ENCODE measurements at places on chromosomes 7 and 10.

DNA sequence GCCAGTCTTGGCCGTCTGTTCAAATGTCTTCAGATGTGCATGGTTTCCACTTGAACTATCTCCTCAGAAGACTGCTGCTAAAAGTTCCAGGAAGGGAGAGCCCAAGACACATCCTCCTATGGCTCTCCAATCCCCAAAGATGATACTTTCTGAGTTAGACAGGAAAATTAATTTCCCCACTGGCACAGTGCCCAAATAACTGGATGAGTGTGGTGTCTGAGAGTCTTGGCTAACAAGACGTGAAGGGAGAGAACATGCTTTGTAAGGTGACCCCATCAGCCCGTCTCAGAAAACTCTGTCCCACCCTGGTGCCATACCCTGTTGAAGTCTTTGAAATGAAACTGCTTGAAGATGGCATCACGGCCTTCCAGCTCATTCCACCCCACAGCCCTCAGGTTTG is 2.9 kb downstream of the PCBD1 start:
- peak; percentile 44 for DNase-seq

DNA sequence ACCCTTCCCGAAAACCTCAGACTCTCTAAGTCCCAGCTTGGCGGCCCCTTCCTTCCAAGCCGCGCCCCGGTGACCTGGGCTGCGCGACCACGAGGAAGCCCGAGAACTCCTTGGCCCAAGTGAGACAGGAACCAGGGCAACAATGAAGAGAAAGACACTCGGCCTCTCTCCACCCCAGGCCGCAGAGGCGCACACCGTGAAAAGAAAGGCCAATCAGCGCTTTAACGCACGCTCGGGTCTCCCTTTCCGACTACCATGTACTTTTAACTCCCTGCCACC is 166.4 kb upstream of the PPP1R3A start:
- no peak for DNase-seq

GRCh38 chr10:59012839-59013238 is 163.6 kb upstream of the PHYHIPL start:
- DNase-seq: no peak

- DNase-seq: peak; percentile 74
These were observed 138.9 kb upstream of the CDK13 start for GRCh38 chr7:39811161-39811614.

DNA sequence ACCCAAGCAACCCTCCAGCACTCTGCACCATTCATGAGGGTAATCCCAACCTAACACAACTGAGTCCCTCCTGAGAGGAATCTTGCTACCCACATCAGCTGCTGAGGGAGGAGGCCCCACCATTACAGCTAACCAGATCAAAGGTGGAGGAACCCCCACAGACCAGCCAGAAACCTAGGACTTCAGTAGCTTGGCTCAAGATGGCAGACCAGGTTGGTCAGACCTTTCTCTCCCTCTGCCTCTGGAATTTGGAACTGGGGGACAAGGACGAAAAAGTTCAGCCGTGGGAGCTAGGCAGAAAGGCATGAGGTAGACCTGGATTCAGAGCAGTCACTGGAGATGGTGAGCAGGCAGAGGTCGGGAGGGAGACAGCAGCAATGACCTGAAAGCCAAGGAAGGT is 101.3 kb upstream of the CACUL1 start:
- DNase-seq: no peak

DNA sequence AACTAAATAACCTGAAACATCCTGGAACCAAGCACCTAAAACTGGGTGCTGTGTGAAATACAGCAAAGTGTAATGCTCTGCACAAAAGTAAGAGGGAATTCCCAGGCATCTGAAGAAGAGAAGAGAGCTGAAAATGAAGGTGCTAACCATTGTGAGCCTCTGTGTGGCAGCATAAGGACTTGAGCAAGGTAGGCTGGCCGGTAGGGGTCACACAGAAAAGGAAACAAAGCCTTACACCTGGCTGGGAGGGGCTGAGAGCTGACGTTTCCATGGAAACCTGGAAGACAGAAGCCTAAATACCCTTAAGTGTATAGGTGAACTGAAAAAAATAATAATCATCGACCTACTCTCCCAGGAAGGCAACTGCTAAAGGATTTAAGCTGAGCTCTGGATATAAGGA is 48.6 kb downstream of the CUL1 start:
- DNase-seq: no peak

- DNase-seq: peak; percentile 74
These were observed 167.0 kb upstream of the CDK1 start for GRCh38 chr10:60611291-60611747.

DNA sequence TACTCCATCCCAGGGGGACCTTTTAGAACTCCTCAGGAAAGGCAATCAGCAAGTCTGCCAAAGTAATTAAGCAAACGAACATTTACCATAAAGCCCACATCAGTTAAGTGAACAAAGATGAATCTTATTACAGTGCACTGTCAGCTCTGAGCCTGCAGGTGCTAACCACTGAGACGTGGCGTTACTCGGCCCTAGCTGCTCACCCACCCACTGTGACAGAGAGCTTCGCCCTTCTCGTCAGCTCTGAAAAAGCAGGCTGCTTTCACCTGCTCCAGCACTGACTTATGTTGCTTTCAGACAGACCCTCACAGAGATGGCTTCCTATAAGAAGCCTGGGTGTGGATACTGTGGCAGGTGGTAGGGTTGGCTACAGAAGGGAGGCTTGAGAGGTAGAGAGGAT is 57.7 kb upstream of the KCNIP2 start:
- no peak for DNase-seq

DNA sequence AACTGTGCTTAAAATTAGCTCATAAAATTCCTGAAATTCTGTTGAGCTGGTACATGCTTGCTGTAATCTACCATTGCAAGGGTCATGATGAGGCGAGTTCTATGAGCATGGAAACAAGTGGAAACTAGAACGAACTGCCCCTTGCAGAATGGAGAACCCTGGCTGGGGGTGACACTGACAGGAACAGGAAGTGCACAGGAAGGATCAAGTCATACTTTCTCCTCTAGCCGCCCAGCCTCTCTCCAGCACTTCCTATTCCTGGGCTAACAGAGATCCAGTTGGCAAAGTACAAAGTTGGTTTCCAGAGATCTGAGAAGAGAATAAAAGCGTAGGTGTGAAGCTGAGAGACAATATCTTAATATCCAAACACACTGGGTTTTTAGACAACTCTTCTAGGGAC is 414.2 kb upstream of the PODXL start:
- DNase-seq: no peak
